ENCODE measurements at places on chromosomes 11 and 22.

GRCh38 chr11:124717786-124718651, 21.7 kb upstream of the NRGN start:
- DNase-seq, result peak; percentile 30

DNA sequence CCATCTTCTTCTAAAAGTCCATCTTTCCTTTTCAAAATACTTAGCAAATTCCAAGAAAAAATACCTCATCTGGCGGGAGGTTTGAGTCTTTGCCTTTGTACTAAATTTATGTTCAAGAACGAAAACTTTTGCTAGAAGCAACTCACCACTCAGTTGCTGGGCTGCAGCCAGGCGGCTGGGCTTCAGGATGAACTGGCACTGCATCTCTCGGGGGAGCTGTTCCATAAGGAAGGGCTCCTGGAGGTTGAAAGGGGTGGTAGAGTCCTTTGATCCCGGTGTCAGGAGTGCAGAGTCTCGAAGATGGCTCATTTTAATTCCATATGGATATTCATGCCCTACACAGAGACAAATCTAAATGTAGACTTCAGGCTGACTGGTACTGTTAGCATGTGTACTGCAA, 105.8 kb downstream of the ARHGAP20 start:
- DNase-seq, result no peak

GRCh38 chr11:120027546-120028180, 110.2 kb downstream of the TRIM29 start:
- DNase-seq, result no peak

DNA sequence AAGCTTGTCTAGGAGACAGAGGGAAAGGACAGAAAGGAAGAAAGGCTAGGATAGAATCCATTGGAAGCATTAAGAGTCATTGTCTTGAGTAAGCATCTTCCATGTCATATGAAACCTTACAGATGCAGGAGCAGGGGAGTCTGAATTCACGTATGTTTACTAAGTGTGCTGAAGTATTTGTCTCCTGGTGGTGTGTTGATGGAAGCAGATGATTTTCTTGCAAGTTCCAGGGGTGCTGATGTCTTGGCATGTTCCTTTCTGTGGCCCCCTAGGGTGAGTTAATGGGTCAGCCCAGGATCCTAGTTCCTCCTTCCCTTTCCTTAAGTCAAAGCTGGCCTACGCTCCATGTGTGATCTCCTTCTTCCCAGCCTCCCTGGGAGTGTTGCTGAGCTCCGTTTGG, 110.2 kb downstream of the TEAD1 start:
- no peak for DNase-seq

DNA sequence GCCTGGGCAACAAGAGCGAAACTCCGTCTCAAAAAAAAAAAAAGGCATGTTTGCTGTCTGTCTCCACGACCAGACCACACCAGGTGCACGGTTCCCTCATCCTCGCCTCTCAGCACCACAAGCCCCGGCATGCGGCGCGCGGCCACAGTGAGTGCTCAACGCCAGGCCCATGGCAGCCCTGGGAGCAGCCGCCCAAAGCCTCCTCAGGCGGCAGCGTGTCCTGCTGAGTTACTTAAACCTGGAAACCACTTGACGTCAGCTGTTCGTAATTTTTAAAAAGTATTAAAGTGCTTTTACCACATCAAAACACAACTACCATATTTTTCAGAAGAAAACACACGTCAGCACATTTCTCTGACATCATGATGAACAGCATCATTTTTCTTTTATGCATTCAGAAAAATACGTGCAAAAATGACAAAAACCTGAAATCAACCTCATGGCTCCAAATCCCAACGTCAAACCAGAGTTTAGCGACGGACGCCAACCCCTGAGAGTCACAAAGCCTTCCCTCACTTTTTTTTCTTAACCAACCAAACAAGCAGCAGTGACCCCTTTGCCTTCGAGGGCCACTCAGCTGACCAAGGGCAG, 2.1 kb downstream of the DEAF1 start:
- no peak for DNase-seq

All from RWPE1 (cell line).